Activated CD4-positive, alpha-beta T cell treated with anti-CD3 and anti-CD28 coated beads, Interleukin-2, amount 10 ng/mL, durations not matched to agents 24 days and 14 days (primary cell): ENCODE measurements at places on chromosomes 2 and 18. TPM values are rescaled to one million over a fixed set of nuclear protein-coding genes. Genes with fewer than 3 reads are reported as not detected.

CFC1 gene
- total RNA-seq, result not detected in 2 replicates

CTLA4 gene
- total RNA-seq, result 104 TPM in 2 replicates

LIMS4 gene
- total RNA-seq, result not detected in 2 replicates

VIT gene
- not detected in 2 replicates for total RNA-seq

TSPYL6 gene
- total RNA-seq, result not detected in 2 replicates

PROC gene
- 0.12 TPM in 1 of 2 replicates, not detected in the other for total RNA-seq

MBD1 gene
- 91.7 and 93.3 TPM in 2 replicates for total RNA-seq

ARHGAP25 gene
- 37.8 and 42.2 TPM in 2 replicates for total RNA-seq

CYP27A1 gene
- 0.09 TPM in 1 of 2 replicates, not detected in the other for total RNA-seq
